ENCODE measurements at places on chromosomes 1 and 21.

GRCh38 chr1:161206411-161207140 lies 4.4 kb downstream of the NDUFS2 start:
- no peak for DNase-seq

- DNase-seq: no peak
Measured at GRCh38 chr1:43509740-43510375, 20.8 kb upstream of the PTPRF start.

DNA sequence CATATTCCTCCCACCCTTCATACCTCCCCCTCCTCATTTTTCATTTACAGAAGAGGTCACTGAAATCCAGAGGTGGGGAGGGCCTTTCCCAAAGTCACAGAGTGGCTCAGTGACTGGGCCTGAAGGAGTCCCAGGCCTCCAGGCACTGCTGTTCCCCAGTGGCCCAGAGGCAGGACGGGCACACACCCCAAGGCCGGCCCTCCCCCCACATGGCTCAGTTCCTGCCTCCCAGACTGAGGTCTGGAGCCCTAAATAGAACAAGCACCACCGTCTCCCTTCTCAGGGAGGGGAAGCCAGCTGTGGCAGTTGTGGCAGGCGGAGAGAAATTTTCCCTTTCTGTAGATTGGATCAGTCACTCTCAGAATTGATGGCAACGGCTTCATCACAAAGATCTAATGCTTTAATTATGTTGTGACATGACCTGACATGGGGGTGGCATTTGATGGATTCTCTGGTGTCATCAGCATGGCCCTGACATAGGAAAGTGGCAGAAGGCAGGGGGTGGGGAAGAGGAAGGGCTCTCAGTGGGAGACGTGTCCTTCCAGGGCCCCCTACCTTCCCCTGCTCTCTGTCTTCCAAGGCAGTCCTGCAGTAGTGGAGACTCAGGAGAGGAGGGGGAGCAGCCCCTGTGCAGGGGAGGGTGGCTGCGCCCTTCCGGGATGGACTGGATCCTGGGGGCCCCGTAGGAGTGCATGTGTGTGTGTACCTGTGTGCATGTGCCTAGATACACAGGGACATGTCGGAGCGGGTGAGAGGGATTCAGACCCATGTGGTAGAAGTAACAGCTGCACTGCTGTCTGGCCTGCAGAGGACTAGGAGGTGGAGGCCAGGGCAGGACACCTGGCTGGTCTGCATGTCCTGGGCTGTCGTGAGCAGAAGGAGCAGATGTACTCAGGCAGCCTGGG lies 41.2 kb upstream of the FOXO6 start:
- no peak for DNase-seq

GRCh38 chr1:198550941-198551524 lies 10.6 kb upstream of the ATP6V1G3 start:
- DNase-seq: no peak

DNA sequence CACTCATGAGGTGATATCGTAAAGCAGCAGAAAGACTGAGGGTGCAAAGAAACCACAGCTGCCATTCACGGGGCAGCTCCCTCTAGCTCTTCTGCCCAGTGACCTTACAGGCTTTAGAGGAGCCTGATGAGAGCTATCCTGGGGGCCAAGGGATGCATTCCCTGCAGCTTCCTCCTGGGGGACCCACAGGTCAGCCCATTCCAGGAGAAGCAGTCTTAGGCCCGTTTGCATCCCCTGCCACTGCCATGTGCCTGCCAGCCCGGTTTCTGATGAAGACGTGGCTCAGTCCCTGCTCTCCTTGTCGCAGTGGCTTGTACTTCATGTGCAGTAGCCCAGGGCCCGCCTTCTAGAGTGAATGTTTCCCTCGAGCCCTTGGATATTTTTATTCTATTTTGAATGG lies 22.8 kb downstream of the ATP5PO start:
- DNase-seq: no peak

DNA sequence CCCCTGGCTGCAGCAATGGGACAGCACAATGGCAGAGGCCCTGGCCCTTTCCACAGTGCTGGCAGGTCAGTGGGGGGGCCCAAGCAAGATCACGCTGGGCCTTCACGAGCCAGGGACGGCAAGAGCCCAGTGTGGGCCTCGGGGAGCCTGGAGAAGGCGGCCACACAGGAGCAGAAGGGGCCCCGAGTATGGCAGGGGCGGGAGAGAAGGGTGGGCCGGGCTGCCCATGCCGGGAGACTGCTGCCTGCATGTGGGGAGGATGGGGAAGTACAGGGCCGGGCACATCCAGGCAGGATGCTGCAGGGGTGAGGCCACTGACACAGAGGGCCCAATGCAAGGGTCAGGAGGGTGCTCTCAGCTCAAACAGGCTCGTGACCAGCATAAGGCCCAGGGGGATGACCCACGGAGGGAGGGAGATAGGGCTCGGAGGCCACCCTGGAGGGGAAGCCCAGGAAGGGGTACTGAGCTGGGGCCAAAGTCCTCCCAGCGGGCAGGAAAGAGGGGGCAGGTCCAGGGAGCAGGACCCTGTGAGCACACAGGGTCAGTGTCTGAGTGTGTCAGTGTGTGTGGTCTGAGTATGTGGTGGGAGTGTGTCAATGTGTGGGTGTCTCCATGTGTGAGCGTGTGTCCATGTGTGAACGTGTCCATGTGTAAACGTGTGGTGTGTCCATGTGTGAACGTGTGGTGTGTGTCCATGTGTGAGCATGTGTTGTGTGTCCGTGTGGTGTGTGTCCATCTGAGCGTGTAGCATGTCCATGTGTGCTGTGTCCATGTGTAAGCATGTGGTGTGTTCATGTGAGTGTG lies 13.1 kb downstream of the SLC19A1 start:
- DNase-seq: no peak

Data from anterior cingulate cortex (tissue), 58 donors.